Fibroblast of skin of right quadriceps (primary cell): ENCODE measurements at places on chromosomes 7 and 10.

DNA sequence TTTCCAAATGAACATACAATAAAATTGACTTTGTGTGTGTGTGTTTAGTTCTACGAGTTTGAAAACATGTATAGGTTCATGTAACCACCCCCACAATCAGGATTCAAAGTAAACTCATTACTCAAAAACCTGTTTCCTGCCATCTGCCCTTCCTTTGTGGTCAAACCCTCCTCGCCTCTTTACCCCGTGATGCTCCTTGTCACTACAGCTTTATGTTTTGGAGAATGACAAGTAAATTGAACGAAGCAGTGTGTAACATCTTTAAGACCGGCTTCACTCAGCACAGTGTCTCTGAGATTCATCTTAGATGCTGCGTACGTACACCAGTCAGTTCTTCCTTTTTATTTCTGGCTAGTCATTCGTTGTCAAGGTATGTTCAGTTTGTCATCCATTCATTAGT is 54.6 kb upstream of the MKI67 start:
- DNase-seq: no peak

DNA sequence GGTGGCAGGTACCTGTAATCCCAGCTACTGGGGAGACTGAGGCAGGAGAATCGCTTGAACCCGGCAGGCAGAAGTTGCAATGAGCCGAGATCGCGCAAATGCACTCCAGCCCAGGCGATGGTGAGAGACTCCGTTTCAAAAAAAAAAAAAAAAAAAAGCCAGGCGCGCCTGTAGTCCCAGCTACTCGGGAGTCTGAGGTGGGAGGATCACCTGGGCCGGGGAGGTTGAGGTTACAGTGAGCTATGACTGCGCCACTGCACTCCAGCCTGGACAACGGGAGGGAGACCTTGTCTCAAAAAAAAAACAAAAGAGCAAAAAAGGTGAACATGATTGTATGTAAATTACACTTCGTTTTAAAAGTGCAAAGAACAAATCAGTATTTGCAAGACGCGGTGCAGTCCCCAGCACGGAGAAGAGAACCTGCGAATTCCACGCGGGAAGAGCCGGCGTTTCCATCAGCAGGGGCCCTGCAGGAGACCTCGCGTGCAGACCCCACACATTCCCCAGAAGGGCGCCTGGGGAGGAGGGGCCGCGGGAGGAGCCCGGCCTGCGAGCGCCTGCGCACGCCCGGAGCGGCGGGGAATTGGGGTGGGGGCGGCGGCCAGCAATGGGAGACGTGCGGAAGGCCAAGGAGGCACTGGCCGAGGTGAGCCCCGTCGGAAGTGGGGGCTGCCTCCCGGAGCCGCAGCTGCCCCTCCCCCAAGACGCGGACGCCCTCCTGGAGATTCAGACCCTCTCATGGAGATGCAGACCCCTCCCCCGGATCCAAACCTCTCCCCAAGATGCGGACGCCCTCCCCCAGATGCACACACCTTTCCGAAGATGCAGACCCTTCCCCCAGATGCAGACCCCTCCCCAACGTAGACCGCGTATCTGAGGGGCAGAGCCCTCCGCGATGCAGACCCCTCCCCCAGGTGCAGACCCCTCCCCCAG is 16.7 kb upstream of the SUN1 start:
- DNase-seq: no peak

GRCh38 chr7:36021367-36021766 is 131.7 kb upstream of the EEPD1 start:
- DNase-seq: peak; percentile 37

GRCh38 chr7:42159130-42159529 is 77.9 kb downstream of the GLI3 start:
- no peak for DNase-seq

- DNase-seq: no peak
Observed at GRCh38 chr10:47379445-47379785, 4.7 kb downstream of the ZNF488 start.

- DNase-seq: no peak
Observed at GRCh38 chr7:114214466-114214865, 200.1 kb upstream of the FOXP2 start.

DNA sequence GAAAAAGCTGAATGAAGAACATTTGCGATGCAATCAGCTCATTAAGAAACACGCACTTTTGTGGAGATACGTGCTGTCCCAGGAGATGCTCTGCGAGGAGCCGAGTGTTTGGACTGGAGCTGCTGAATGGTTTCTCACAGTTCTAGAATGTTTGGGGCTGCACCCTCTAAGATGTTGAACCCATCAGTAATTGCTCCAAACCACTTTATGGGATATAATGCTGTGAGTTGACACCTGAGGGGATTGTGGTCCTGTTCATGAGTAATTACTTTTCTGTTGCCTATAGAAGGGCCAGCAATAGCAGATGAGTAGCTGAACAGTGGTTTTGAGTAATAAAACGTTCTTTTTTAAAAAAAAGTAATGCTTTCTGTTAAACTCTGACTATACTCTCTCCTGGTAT is 63.1 kb downstream of the IKZF1 start:
- DNase-seq: no peak

- no peak for DNase-seq
Observed at GRCh38 chr7:50356945-50357268, 52.4 kb downstream of the IKZF1 start.

DNA sequence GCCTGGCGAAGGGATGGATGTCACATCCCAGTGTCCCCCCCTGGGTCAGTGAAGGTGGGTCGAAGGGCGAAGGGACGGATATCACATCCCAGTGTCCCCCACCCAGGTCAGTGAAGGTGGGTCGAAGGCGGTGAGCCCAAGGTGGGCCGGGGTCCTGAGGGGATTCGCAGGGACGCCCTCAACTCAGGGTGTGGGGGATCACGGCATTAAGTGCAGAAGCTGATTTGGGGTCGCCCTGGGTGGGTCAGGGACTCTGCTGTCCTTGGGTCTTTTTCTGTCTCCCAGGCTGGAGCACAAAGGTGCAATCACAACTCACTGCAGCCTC is 21.9 kb downstream of the ADAP1 start:
- no peak for DNase-seq

GRCh38 chr7:140714331-140715040 is 18.0 kb downstream of the NDUFB2 start:
- DNase-seq: no peak

DNA sequence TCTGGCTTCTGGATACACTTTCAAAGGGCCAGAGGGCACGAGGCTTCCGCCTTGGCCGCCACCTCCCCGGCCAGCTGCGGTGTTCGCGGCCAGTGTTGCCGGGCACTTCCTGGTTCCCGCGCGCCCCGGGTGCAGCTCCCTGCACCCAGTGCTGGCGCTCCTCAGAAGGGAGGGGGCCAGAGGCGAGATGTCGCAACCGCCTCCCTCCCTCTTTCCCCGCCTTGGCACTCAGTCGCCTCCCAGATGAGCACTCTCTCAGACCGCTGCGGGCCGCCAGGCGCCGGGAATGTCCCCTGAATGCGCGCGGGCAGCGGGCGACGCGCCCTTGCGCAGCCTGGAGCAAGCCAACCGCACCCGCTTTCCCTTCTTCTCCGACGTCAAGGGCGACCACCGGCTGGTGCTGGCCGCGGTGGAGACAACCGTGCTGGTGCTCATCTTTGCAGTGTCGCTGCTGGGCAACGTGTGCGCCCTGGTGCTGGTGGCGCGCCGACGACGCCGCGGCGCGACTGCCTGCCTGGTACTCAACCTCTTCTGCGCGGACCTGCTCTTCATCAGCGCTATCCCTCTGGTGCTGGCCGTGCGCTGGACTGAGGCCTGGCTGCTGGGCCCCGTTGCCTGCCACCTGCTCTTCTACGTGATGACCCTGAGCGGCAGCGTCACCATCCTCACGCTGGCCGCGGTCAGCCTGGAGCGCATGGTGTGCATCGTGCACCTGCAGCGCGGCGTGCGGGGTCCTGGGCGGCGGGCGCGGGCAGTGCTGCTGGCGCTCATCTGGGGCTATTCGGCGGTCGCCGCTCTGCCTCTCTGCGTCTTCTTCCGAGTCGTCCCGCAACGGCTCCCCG is at the start of gene FFAR4:
Gene FFAR4, plus strand, starts transcription at position 231 of the 842 bp plus-strand sequence. Its CDS starts 56 bp downstream, at position 287.
- DNase-seq: no peak

DNA sequence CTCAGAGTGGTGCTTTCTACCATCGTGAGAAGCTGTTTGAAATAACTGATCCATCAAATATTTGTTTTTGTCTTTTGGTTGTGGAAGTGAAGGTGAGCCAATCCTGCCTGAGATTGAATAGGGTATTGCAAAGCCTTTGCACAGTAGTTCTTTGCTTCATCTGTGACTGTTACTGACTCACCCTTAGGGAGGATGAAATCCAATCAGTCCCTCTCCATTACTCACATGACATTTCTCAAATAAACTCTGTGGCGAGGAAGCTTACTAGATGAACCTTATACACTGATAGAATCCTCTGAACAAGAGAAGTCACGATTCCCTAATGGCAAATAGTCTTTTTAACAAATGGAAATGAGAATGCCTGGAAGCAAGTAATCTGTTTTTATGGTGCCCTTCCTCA is 31.9 kb downstream of the HEPACAM2 start:
- peak; percentile 10 for DNase-seq

- no peak for DNase-seq
Observed at GRCh38 chr10:85477979-85478378, 888.6 kb downstream of the GRID1 start.
